Smooth muscle cell of the umbilical artery (primary cell): ENCODE measurements at places on chromosomes 1 and 21. TPM values are rescaled to one million over a fixed set of nuclear protein-coding genes. Genes with fewer than 3 reads are reported as not detected.

The FGR gene
- not detected in 2 replicates for total RNA-seq

The TSPEAR gene
- not detected in 2 replicates for total RNA-seq

The CRNN gene
- not detected in 2 replicates for total RNA-seq

The ATF3 gene
- 2.7 and 3.1 TPM in 2 replicates for total RNA-seq

The KRTAP21-1 gene
- not detected in 2 replicates for total RNA-seq

The FCAMR gene
- total RNA-seq, result not detected in 2 replicates
